ENCODE measurements at places on chromosomes 2 and 18.

DNA sequence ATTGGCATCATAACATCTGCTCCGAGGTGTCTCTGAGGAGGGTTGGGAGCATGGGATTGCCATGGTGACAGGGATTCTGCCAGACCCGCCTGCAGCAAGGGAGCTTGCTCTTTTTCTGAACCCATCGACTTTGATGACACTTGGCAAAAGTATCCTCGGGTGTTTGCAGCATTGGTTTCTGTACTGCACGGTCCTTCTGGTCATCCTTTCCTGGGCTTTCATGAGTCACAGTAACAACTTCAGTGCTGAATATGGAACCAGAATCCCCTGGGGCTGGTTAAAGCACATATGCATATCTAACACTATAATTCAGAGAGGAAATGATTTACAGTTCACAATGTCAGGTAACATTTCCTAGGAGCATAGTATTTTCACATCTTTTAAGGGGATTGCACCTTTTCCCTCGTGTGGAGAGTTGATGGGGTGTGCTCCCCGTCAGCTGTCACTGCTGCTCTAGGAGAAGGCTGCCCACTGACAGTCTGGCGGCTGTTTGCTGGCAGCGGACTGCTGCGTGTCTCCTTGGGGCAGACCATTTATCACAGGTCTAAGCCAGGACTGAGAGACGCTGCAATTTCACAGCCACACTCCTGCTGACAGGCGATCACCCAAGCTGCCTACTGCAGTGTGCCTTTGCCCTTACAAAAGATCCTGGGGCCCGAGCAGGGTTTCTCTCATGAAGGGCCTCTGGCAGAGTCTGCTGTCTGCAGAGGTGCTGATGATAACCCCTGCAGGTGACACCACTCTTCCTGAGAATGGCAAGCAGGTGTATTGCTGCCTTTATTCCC, 425.3 kb downstream of the THSD7B start:
- no peak for DNase-seq

DNA sequence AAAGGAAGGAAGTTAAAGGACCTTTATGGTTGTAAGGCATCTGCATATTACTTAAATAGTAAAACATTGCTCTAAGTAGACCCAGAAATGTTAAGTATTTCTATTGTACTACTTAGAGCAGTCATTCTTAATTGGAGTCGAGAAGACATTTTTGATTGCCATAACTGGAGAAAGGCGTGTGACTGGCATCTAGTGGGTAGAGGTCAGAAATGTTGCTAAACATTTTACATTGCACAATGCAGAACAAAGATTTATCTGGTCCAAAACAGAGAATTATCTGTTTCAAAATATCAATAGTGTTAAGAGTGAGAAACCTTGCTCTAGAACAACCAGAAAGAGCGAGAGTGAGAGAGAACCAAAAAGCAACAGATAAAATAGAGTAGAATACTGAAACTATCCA, 23.3 kb upstream of the ROCK1 start:
- DNase-seq = no peak

- DNase-seq = no peak
Observed at GRCh38 chr2:175435012-175435411, 253.5 kb upstream of the ATP5MC3 start.

DNA sequence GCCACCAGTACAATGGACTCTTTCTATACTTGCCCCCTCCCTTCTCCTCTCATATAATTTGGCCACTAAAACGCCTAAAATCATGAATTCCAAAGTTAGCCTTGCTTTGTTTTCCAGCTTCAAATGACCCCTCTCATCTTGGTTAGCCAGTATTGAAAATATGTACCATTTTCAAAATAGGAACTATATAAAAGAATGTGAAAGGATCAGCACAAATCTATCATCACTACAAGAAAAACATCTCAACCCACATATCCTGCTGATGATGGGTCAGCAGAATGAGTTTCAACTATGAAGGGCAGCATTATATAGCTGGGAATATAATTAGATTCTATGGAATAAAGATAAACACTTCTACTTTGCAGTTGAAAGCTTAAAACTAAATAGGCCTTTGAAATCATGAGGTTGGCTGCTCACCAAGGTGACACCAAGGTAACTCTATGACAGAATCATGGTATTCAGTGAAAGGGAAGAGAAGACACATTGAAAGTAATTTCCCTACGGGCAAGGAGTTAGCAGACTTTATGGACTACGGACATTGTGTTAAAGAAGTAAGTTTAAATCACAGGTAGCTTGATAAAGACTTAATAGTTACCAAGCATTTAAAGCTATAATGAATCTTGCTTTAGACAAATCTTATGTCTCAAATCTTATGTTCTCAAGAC, 873.0 kb downstream of the CPS1 start:
- DNase-seq = no peak

GRCh38 chr18:69220529-69220928, 180.2 kb upstream of the DOK6 start:
- DNase-seq = no peak

DNA sequence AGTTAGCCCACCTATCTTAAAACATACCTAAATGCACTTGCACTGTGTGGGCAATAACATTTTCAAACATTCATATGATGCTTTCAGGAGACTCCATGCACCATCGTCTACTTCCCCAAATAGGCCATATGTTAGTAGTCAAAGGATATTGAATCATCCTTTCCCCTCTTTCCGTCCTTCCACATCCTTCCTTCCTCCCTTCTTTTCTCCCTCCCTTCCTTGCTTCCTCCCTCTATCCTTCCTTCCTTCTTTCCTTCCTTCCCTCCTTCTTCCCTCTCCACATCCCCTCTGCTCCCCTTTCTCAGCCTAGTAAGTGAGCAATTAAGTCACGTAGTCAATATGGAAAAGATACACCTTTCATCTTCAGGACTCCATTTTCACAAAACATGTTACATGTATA, 73.8 kb downstream of the ZEB2 start:
- no peak for DNase-seq

GRCh38 chr2:222806526-222807137, 54.2 kb upstream of the ACSL3 start:
- no peak for DNase-seq

GRCh38 chr2:7272210-7272609, 355.0 kb downstream of the RNF144A start:
- DNase-seq = no peak

GRCh38 chr2:170745305-170745704, 24.9 kb upstream of the ERICH2 start:
- no peak for DNase-seq

DNA sequence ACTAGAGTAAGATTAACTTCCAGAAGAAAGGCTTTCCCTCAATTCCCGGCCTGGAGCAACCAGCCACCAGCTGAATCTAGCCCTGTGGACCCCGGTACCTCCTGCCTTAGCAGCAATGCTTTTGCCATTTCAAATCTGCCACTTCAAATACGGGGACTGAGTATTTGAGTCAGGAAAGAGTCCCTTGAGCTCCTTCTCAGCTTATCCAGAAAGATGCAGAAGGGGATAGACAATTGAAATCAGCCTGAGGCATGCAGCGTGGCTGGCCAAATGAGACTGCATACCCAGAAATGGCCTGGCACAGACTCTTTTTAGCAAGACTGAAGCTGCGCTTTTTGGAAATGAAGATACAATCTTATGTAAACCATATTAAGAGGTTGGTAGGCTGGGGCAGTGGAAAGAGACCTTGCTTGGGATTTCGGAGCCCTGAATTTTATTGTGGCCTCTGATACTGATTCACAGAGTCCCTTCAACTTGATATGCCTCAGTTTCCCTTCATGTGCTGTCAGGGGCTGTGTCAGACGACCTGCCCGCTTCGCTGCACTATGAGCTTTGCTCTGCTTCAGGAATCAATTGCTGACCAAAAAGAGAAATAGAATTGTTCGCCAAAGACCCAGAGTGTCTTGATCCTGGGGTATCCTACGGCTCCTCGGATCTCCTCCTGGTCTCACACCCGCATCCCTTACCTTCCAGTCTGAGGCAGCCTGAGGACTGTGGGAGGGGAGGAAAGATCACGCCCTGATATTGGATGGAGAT, 1.0 kb downstream of the MATN3 start:
- no peak for DNase-seq

- no peak for DNase-seq
Observed at GRCh38 chr2:63840081-63840784, 1.5 kb upstream of the UGP2 start.

All from activated T-helper 1 cell treated with Interleukin-2 at 50 U/mL for 16 hours (primary cell).